ENCODE measurements at places on chromosomes 12 and 14.

GRCh38 chr14:105199093-105199492 lies 18.0 kb upstream of the NUDT14 start:
- no peak for DNase-seq

DNA sequence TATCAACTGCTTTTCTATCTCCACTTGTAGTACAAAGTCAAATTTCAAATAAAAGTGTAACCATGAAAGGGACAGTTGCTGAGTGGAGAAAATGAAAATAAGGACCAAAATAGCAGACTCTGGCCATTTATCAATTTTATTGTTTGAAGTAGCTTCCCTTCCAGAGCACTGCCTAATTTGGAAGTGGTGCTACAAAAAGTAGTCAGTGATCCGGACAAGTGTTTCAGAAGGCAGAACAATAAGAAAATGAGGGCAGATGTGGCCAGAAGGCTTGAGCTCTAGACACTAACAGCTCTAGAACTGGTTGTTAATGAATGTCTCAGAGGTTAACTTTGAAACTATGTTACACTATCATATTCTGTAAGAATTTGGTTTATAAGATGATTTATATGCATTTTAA lies 48.9 kb downstream of the ABCC9 start:
- no peak for DNase-seq

- DNase-seq: no peak
These were observed 343.2 kb downstream of the ZFP36L1 start for GRCh38 chr14:68449561-68450181.

DNA sequence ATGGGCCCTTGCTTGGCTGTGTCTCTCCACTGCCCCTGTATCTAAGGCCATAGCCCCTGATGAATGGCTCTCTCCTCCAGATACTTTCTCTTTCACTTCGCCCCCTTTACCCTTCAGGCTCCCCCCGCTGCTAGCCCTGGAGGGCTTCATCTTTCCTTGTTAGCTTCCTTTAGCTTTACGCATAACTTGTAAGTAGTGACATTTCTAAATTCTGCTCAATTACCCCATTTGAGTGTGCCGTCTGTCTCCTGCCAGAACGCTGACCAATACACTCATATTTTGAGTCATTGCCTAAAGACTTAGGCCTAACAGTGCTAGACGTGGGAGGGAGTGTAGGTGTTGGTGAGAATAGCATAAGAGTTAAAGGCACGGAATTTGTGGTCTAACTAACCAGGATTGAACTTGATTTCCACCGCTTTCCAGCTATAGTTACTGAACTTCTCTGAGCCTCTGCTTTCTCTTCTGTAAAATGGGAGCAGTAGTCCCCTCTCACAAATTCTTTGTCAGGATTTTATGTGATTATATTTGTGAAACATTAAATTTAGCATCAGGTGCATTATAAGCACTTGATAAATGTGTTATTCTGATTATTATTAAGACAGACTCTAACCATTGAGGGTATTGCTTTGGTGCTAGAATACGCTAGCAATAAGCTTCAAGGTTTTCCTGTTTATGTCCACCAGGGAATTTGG lies 129.3 kb downstream of the ZFP36L1 start:
- no peak for DNase-seq
